Endothelial cell of umbilical vein (primary cell): ENCODE measurements at places on chromosomes 13 and 19. TPM values are rescaled to one million over a fixed set of nuclear protein-coding genes. Genes with fewer than 3 reads are reported as not detected.

GRCh38 chr19:39587496-39587895, 14.8 kb upstream of the LGALS13 start:
- H3K36me3 ChIP-seq = no peaks in the 10 kb centered on the region
- H3K27me3 ChIP-seq = no peaks in the 10 kb centered on the region
- H3K27ac ChIP-seq = no peak overlapping the region
- no peak for DNase-seq

DNA sequence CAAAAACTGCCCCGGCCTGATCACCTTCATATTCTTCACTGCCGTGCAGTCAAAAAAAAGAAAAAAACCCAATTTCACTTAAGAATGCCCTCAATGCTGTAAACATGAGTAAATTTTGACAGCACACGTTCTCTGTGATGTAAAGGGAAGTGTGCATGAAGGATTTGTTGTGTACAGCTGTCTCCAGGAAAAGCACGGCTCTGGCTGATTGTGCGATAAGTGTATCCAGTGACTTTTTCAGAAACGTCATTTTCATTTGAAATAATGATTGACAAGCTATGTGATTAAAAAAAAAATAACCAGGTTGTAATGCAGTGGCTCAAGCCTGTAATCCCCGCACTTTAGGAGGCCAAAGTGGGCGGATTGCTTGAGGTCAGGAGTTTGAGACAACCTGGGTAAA, 39.6 kb downstream of the ANKRD10 start:
- H3K27ac ChIP-seq = no peak overlapping the region
- H3K4me3 ChIP-seq = no peak overlapping the region
- DNase-seq = peak; percentile 21
- H3K27me3 ChIP-seq = no peaks in the 10 kb centered on the region

- no peak for DNase-seq
- no peaks in the 10 kb centered on the region for H3K27me3 ChIP-seq
- no peaks in the 10 kb centered on the region for H3K36me3 ChIP-seq
- H3K27ac ChIP-seq = no peak overlapping the region
These were observed 3.6 kb downstream of the TMEM161A start for GRCh38 chr19:19134687-19135158.

The BRCA2 gene
- 16.1 and 17.5 TPM in 2 replicates for total RNA-seq

GRCh38 chr19:4016486-4016885, 8.9 kb downstream of the PIAS4 start:
- no peak overlapping the region for H3K27ac ChIP-seq
- no peak for DNase-seq
- no peaks in the 10 kb centered on the region for H3K27me3 ChIP-seq
- no peak overlapping the region for H3K4me3 ChIP-seq

GRCh38 chr13:102679449-102680132, 15.3 kb downstream of the METTL21C start:
- no peak overlapping the region for H3K4me3 ChIP-seq
- H3K27ac ChIP-seq = no peak overlapping the region
- DNase-seq = no peak

DNA sequence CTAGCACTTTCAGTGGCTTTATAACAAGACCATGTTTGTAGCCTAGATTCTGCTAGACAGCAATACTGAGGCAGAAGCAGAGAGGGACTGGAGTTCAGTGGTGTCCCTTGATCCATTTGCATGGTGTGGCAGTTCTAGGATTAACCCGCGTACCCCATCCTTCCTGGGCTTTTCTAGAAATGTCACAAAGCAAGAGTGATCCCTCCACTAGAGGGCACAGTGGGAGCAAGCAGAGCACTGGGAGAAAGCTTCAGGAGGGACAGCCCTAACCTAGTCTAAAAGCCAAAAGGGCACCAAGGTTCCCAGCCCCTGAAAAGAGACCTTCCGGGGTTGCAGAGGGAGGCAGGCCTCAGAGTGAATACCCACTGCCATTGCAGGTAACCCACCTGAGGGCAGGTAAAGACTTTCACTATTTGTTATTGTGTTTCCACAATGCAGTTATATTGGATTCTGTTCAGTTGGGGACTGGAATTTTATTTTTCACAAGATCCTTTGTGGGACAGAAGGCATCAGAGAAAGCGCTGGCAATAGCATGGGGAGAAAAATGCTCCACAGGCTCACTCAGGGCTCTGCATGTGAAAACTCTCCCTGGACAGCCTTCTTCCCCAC, 170.6 kb downstream of the FLT1 start:
- H3K27ac ChIP-seq = peak overlapping the region; percentile 86
- peak; percentile 80 for DNase-seq
- H3K4me3 ChIP-seq = no peak overlapping the region
